AG08396 (cell line): ENCODE measurements at places on chromosomes 7 and 10.
A peak's percentile ranks its signal among the peaks of the same experiment; 100 is the strongest.

GRCh38 chr7:107253599-107253998, 84.8 kb downstream of the HBP1 start:
- no peak for DNase-seq

- no peak for DNase-seq
Observed at GRCh38 chr7:157660971-157661610, 324.3 kb downstream of the DNAJB6 start.

- DNase-seq: no peak
Observed at GRCh38 chr7:28361551-28361950, 50.8 kb upstream of the CREB5 start.

DNA sequence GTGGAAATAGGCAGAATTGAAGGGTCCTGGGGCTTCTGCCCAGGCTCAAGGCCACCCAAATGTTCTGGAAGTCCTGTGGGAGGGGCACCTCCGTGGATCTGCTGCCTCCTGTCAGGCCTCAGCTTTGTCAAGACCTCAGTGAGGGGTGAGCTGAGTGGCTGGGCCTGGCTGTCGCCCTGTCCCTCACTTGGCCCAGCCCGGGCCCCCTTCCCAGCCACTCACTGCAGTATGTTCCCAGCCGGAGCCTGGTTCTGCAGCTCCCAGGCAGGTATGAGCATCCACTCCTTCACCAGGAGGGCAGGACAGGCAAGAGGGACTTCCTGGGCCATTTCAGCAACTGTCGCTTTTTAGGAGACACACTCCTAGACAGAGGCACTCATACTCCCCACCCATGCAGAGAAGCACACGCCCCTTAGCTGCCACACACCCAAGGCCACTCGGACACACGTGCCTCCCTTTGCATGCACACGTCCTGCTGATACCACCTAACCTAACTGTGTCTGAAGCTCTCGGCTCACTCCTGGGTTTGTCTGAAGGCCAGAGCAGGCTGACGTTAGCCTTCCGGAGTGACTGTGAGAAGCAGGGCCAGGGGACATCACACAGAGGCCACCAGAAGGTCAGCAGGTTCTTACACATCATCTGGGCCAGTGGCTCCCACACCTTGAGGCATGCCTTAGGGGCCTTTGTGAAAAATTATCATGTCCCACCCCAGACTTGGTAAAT, 72.2 kb upstream of the COL13A1 start:
- no peak for DNase-seq

DNA sequence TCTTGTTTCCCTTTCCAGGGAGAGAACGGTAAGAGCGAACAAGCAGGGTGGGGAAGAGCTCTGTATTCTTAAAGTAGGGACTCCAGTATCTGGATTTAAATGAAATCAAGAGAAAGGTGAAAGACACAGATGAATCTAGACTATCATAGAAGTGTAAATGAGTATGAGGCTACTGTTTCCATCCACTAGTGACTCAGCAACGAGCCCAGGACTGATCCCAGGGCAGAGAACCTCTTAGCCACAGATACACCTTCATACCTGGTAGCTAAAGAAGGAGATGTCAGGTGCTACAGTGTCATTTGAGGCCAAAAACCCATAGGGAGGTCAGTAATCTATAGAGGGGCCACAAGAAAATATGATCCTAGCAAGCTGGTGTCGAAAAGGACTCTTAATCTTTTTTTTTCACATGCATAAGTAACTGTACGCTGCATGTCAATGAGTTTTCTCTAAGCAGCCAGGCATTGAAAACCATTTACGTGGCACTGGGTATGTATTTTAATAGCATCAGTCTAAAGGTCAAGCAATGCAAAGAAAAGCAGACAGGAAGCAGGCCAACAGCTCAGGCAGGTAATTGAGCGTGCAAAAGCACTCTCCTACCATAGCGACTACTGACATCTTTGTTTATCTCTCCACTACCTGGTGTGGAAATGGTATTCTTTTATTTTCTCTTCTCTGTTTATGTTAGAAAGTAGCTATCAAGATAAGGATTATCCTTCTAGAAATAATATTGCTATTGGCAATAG, 91.5 kb upstream of the EGR2 start:
- no peak for DNase-seq

- no peak for DNase-seq
Observed at GRCh38 chr7:3955026-3955425, 654.0 kb downstream of the SDK1 start.

DNA sequence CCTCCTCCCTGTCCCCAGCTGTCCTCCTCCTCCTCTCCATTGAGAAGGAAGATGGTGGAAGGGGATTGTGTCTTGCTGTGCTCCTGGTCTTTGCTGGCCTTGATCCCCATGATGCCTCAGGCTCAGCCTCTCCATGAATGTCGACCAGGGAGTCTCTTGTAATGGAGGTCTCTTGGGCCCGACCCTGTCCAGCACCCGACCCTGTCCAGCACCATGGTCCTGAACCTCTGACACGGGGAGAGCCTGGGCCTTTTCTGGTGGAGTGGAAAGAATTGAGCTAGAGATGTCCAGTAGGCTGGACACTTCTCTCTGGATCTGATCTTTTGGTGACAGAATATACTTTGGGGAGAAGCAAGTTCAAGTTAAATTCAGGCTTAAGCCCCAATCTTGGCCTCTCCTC, 42.3 kb upstream of the HMX3 start:
- no peak for DNase-seq

- DNase-seq: no peak
Observed at GRCh38 chr7:155291729-155292128, 5.9 kb upstream of the INSIG1 start.

DNA sequence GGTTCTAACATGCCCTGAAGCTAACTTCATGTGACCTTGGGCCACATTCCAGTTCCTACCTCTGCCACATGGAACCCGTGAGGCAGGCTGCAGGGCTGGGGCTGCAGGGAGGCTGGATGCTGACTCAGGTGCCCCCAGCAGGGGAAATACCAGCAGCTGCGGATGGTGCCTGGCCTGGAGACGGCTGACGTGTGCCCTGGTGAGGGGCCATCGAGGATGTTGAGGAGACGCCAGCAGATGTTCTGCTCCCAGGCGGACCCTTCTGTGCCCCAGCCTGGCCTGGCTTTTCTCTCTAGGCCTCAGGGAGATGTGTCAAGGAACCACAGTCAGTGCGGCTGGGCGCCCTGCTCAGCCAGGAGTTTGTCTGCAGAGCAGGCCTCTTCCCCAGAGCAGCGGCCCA, 8.8 kb downstream of the BAG3 start:
- DNase-seq: no peak

- no peak for DNase-seq
Observed at GRCh38 chr10:105540381-105540780, 899.3 kb downstream of the SORCS3 start.

GRCh38 chr7:8063706-8064297, 95.2 kb downstream of the GLCCI1 start:
- DNase-seq: no peak

DNA sequence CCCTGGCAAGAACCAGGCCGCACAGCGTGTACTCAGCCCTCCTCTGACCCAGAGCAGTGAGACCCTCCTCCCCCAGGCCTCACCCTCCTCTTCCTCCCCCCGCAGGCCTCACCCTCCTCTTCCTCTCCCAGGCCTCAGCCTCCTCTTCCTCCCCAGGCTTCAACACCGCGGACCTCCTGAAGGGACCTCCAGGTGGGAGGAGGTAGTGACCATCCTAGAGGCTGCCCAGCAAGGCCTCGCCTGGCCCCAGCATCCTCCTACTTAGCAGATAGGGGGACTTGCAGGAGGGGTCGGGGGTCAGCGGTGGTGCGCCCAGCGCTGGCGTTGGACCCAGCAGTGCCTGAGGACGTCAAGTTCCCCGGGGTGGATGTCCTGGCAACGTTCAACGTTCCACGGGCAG, 270.8 kb downstream of the ELFN1 start:
- no peak for DNase-seq

- DNase-seq: no peak
Observed at GRCh38 chr10:1024103-1024502, 1.6 kb downstream of the IDI2 start.

GRCh38 chr10:83166344-83166743, 973.0 kb upstream of the GHITM start:
- DNase-seq: no peak

DNA sequence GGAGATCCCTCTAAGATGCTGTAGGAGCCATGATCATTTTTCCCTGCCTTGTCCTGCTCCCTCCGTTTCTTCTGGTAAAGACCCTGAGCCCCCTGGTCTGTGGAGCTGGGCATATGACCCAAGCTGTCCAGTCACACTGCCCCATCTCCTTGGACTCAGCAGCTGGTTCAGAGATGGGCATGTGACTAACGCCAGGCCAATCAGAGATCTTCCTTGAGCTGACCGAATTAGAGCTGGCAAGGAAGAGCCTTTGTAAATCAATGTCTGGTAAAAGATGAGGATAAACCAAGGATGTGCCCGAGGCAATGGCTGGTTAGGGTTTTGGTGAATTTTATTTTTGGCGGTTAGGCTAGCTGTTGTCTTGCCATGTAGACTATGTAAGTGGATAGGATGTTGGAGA, 173.3 kb downstream of the LCOR start:
- DNase-seq: no peak

GRCh38 chr7:75915416-75916156, 631 bp downstream of the POR start:
- peak; percentile 23 for DNase-seq

- DNase-seq: no peak
Observed at GRCh38 chr10:118950190-118950680, 79.3 kb upstream of the NANOS1 start.

DNA sequence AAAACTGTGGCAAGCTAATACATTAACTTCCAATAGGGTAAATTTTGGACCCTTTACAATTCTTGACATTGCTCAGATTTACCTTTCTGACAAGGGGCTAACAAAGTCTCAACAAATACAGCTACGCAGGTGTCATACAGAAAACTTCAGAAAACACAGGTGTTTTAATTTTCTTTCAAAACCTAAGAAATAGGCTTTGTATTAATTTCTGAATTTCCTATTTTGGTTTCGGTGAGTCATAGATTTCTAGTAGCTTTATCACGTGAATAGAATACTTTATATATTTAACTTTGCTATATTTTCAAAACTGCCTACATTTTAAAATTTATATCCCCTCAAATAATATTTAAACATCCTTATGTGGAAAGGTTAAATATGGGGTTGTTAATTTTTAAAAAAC, 215.3 kb downstream of the DGKB start:
- DNase-seq: no peak

DNA sequence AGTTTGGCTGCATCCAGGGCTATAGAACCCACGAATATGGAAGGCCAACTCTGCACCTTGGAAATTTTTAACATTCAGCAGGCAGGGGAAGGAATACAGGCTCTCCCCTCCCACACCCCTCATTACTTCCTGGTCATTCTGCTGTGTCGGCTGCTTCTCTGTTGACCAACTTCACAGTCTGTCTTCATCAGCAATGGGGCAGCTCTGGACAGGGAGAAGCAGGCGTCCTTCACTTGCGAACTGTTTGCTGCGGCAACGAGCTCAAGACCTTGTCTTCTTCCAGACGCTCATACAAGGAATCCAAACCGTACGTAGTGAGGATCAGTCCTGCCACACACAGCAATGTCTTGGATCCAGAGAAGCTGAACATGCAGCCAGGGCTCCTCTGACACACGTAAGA, 192.2 kb downstream of the DIP2C start:
- DNase-seq: no peak

GRCh38 chr7:531777-532176, 12.1 kb upstream of the PDGFA start:
- DNase-seq: no peak

- DNase-seq: no peak
Observed at GRCh38 chr10:116207690-116208089, 65.3 kb downstream of the GFRA1 start.

DNA sequence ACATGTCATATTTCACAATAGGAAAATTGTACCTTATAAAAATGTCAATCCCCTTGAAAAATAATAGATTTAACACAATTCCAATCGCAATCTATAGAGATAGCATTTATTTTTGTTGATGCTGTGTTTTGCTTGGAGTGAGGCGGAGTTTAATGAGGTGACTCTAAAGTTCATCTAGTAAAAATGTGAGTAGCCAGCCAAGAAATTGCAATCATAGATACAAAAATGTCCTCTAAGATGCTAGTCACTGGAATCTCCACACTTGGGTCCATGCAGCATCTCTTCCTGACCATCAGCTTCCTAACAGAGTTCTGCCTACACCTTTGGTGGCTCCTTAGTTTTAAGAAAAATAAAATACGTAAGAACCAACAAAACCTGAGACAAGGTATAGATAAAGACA, 44.9 kb downstream of the GLI3 start:
- no peak for DNase-seq

DNA sequence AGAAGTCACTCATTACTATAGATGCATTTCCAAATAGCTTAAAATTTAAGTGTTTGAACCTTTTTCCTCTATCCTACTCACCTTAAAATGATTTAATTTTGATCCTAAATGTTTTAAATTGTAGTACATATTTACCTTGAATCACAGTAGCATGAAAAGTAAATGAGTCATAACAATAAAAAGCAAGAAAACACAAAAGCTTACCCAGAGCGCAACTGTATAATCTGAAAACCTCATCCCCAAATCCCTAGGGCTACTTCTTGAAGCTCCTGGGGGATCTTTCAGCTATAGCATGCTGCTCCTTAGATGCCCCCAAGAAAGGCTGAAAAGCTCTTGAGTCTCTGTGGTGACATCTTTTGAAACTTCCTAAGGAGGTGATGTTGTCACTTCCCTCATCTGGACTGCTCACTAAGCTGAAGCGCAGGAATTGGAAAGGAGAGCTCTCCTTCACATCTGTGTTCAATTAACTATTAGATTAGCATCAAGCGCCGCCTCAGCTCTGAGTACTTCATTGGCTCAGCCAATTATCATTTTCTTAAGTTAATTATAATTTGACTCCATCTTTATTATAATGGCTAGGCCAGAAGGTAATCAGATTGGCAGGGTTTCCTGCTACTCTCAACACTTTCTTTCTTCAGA, 60.2 kb downstream of the SEMA3E start:
- no peak for DNase-seq
